ENCODE measurements at places on chromosomes 5 and 9.

DNA sequence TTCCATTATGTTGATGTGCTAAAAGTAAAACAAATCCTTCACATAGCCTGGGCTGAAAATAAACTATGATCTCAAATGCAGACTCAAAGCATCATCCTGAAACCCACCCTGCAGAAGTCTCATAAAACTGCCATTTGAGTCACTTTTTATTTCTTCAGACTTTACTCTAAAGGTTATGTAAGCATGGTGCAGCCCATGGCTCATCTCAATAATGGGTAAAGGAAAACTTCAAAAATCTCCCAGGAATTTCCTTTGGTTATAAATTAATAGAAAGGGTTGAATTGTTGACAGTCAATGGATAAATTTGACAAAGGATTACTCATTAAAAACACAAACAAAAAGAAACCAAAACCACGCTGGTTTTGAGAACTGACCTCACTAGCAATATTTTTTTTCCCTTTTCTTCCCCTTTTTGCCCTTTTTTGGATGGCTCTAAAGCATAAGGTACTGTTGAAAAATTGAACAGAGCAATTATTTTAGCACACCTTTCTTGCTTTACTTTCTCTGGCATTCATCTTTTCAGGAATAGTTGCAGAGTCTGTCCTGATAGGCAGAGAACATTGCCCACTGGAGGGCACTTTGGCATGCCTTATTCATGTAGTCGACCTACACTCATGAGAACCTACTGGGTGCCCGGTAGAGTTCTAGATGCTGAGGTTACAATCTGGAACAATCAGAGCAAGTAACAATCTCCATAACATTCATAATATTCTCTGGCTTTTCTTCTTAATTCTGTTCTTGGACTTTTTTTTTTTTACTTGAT lies 191.4 kb downstream of the TMEM167A start:
- DNase-seq: no peak

DNA sequence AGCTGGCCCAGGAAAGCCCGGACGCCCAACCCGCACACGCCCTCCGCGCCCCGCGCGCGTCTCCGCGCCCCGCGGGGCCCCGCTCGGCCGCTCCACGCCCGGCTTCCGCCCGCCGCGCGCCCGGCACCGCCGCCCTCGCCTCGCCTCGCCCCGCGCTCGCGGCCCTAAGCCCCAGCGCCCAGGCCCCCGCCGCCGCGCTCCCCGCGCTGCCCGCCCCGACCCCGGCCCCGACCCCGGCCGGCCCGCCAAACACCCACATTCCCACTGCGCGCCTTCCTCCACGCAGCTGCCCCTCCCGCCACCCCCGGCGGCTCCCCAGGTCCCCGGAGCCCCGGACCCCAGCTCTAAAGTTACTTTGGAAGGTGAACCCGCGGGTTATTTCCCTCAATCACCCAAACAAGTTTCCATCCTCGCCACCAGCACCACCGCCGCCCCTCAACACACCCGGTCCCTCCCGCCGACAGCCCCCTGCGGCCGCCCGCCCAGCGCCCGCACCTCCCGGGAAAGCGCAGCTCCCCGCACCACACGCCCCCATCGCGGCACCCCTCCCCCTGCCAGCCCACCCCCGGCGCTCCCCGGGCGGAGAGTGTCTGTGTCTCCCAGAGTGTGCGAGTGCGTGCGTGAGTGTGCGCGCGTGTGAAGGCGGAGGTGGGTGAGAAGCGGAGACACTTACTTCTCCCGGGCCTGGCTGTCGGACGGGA lies 439 bp downstream of the SSBP2 start:
- DNase-seq: no peak

DNA sequence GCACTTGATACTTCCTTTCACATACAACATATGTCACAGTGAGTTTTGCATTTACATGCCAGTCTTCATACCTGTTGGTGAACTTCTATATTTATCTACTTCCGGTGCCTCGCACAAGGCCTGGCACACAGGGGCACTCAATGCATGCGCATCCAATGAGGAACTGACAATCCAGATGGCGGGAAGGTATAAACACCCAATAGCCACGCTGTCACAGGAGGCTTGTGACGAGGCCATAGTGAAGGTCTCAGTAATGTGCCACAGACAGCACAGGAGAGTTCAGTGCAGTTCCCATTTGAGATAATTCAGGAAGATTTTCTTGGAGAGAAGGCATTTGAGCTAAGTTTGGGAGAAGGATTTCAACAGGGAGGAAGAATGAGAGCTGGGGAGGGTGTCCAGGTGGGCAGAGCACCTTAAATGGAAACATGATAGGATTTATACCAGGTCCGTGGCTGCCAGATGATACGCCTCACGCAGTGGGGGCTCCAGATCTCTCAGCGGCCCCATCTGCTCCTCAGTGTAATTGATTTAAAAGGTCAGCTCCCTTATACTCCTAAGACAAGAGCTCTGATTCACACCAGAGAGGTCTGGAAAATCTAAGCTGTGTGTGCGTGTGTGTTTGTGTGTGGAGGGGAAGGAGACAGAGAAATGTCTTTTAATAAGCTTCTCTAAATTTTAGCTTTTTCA lies 206.2 kb downstream of the DCP2 start:
- no peak for DNase-seq

GRCh38 chr5:180343110-180343830 lies 9.9 kb downstream of the GFPT2 start:
- no peak for DNase-seq

DNA sequence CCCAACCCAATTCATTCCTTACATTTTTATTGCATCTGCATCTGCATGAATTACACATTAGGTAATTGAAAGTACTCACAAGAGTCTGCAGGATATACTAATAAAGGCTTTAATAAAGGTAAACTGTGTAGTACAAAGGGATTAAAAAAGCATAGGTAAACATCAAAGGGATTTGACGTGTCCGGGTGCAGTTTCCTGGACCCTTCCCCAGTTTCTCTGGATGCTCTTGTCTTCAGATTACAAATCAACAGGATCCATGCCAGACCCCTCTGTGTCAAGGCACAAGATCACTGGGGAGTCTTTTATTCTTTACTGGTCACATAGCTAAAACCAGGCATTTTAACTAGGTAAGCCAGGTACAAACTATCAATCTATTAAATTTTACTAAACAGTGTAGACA lies 177.2 kb upstream of the TYRP1 start:
- no peak for DNase-seq

DNA sequence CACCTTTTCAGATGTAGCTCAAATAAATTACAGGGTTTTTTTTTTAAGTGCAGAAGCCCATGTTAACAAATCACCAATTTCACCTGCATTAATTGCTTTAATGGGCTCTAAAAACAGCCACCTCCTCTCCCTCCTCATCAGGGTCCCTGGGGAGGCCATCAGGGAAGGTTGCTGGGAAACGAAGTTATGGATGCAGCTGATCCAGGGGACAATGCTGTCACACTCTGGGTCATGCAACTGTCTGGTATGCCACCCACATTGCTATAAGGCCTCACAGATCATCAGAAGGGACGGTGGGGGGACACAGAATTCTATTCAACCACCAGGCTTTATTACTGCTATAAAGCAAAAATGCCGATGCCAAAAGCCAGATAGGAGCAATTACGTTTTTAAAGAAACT lies 9.3 kb downstream of the WHRN start:
- no peak for DNase-seq

GRCh38 chr5:58024151-58024550 lies 435.7 kb downstream of the PLK2 start:
- no peak for DNase-seq

DNA sequence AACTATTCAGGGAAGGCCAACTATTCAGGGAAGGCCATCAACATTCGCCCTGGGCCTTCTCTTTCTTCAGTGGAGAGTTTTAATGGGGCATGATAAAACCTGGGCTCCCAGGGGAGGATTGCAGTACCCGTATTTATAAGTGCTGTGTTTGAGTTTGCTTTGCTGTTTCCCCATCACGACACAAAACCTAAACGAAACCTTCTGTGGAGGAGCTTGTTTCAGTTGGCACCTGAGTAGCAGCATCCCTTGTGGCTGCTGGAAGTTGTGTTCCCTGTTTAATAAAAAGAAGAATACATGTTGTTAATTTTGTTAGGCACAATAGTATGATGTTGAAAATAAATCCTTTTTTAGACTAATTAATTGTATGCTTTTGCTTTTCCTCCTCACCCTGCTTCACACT lies 8.3 kb downstream of the WDR31 start:
- DNase-seq: no peak

- no peak for DNase-seq
Measured at GRCh38 chr9:81814794-81815464, 113.3 kb upstream of the SPATA31D4 start.

DNA sequence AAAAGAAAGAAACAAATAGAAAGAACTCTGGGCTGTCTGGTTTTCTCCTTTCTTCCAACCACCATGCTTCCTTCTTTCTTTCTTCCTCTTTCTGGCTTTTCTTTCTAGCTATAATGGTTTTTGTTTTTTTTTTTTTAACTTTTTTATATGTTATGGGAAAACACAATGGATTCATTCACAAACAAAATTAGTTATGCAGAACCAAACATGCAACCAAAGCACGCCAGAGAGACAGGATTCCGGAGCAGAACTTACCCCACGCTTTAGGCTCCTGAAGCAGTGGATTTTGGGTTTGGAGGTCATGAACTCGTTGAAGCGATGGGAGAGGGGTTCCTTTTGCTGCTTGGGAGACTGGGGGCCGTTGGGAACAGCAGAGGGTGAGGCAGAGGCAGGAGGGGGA lies 88.3 kb downstream of the USP20 start:
- DNase-seq: no peak

DNA sequence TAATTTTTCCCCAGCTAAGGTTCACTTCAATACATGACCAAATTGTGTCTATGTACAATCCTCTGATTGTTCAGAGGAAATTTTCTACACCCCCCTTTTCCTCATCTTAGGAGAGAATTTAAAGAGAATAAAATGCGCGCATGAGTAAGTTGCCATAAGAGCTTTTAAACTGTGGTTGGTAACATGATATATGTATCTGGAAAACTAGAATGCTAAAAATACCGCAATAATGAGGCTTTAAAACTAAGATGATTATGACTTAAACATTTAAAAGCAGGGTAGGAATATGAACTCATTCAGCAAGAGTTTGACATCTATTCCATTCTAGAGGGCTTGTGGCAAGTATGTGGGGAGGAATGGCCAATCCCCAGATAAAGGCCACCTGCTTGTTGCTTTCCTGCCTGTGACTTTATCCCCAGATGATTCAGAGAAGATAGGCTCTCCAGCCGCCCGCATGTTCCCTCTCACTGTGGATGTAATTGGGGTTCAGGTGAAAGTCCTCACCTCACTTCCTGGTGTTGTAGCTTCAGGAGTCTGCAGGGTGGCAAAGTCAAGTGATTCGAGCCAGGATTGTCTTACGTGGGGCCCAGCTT lies 26.5 kb upstream of the BASP1 start:
- DNase-seq: no peak

DNA sequence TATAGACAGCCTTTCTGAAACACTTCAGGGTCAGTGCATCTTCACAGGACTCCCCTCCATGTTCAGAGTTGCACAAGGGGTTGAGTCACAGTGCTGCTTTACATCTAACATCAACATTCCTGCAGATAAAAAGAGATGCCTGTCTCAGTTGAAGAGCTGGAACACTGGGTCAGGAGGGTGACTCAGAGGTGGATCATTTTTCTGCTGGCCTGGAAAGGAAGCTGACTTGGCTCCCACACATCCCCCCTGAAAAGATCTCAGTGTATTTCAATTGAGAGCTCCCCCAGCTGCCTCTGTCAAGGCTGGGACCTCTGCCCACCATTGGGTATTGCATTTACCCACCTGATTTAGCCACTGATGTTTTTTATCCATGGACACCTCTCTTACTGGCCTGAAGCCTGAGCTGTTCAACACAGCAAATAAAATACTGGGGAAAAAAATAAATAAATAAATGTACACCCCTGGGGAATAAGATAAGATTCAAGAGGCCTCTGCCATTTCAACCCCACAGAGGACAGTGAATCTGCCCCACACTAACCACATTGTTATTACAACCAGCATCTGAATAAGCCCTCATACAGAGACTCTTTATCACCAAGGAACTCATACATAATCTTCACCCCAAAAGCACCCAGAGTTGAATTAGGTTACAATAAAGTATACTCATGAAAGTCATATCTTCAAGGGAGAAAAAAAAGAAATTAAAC lies 716.4 kb downstream of the SEMA5A start:
- no peak for DNase-seq

- no peak for DNase-seq
Measured at GRCh38 chr5:16531063-16531648, 65.6 kb upstream of the ZNF622 start.

DNA sequence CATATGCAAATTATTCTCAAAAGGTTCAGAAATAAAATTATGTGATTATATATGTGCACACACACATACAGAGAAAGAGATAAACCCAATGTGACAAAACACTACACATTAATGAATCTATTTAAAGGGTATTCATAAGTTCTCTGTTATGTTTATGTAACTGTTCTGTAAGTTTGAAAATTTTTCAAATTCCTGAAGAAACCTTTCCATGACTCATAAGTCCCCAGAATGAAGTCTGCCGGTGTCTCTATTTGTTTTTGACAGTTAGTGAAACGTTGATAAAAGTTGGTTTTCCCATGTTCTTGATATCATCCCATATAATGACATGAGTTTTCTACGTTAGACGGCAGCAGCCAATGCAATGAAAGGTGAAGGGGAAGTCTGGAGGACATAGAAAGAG lies 199.5 kb upstream of the PUM3 start:
- no peak for DNase-seq

GRCh38 chr9:68496356-68496755 lies 44.3 kb downstream of the TMEM252 start:
- no peak for DNase-seq

GRCh38 chr5:18114151-18114757 lies 480.0 kb downstream of the TAF11L14 start:
- DNase-seq: peak; percentile 10

- no peak for DNase-seq
Measured at GRCh38 chr5:133391354-133392136, 220.8 kb downstream of the FSTL4 start.

DNA sequence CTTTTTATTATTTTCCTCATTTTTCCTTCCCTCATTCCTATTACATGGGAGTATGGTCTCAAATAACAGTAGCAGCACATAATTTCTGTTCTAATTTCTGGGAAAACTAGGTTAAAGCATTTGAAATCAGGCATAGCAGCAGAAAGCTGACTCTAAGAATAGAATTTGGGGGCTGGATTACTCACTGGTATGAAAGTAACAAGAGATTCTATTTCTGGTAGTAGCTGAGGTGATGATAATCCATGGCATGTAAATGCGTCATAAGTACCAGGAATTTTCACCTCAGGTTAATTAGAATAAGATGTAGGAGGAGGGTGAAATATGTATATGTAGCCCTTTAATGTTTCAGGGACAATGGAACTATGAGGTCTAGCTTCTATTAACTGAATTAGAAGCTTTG lies 662.0 kb downstream of the PTPRD start:
- no peak for DNase-seq

GRCh38 chr5:141814064-141814964 lies 63.9 kb downstream of the PCDH1 start:
- no peak for DNase-seq

All from HL-60 (cell line).